ENCODE measurements at places on chromosomes 11 and 22. TPM values are rescaled to one million over a fixed set of nuclear protein-coding genes. Genes with fewer than 3 reads are reported as not detected.

FGF3 gene
- not detected for total RNA-seq

POU2F3 gene
- 74.1 TPM for total RNA-seq

LAYN gene
- 1.9 TPM for total RNA-seq

DNA sequence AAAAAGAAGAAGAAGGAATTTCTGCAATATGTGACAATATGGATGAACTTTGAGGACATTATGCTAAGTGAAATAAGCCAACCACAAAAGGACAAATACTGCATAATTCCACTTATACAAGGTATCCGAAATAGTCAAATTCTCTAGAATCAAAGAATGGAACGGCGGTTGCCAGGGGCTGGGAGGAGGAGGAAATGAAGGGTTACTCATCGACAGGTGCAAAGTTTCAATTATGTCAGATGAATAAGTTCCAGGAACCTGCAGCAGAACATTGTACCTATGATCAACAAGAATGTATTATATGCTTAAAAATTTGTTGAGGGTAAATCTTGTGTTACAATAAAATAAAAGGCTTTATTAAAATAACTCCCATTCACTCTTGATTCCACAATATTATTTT is 49.0 kb downstream of the SC5D start:
- no peak for DNase-seq

- DNase-seq, result no peak
Observed at GRCh38 chr11:44853666-44854065, 97.0 kb downstream of the TP53I11 start.

DNA sequence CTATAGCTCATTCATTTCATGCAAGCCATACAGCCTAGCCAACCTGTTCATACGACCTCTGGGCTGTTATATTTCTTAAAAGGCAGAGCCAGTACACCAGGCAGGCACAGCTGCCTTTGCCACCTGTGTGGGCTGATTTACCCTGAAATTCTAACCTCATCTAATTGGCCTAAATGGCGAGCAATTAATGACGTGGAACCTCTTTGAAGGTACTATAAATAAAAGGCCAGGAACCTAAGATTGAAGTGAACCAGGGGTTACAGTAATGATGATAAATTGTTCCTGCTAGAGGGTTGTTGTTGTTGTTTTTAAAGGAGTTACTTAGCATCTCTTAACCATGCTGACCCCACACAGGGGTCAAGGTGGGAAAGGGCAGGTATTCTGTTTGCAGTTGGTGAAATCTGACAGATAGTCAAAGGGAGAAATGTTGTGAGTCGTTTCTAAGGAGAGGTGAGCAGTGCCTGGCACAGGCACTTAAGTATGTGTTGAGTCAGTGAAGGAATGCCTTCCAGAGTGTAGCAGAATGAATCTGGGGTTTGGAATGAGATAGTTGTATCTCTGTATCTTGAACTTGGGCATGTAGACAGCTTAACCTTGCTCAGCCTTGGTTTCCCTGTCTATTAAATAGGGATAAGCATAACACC is 213.5 kb upstream of the NAV2 start:
- DNase-seq, result no peak

DNA sequence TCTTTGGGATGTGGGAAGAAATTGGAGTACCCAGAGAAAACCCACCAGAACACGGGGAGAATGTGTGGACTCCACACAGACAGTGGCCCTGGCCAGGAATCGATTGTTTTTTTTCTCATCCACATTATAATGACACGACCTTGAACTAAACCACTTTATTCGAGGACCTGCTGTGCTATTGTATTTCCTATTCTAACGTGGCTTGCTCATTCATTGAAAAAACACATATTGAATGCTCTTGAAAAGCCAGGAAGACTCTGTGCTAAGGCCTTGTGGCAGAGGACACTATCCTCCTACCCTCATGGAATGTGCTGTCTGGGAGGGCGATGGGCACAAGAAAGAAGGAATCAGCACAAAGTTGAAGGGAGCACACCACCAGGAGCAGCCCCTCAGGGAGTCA is 9.1 kb upstream of the SREBF2 start:
- DNase-seq, result no peak

GRCh38 chr11:126878913-126879482 is 121.6 kb downstream of the KIRREL3 start:
- DNase-seq, result no peak

GRCh38 chr11:73423506-73423905 is 47.3 kb downstream of the RELT start:
- DNase-seq, result no peak

DNA sequence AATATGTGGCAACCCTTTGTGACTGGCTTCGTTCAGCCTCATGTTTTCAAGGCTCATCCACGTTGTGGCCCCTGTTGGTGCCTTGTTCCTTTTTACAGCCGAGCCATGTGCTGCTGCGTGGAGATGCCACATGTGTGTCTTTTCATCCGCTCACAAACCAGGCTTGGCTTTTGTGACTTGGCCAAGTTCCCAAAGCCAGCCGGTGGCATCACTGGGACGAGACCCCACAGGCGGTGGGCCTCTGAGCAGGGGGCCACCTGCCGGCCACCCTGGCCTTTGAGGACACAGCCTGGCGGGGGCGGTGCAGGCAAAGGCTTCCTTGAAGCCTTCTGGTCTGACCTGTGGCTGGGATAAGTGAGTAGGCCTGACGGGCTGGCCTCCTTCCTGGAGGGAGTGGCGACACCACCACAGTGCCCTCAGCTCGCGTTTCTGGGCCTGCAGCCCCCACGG is 10.5 kb downstream of the GRK2 start:
- DNase-seq, result no peak

- DNase-seq, result no peak
Observed at GRCh38 chr11:95502522-95502921, 271.5 kb upstream of the SESN3 start.

GRCh38 chr11:22006901-22007300 is 186.0 kb upstream of the ANO5 start:
- DNase-seq, result no peak

GRCh38 chr11:1205987-1206331 is 16.9 kb upstream of the MUC5B start:
- DNase-seq, result peak; percentile 63

- no peak for DNase-seq
Observed at GRCh38 chr22:29641042-29641699, 37.7 kb downstream of the NF2 start.

DNA sequence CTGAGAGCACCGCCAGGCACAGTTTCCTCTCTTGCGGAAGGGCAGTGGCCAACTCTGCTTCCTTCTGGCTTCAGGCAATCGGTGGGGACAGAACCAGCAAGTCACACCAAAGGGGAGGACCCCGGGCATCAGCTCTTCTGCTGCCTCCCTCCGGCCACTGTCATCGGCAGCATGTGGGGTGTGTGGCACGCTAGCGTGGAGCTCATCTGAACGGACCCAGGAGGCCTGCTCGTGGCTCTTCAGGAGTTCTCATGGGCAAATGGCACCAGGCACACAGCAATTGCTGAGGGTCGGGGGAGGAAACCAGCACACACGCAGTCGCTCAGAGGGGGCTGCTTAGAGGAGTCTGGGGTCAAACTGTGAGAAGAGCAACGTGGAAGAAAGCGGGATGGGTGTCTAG is 26.9 kb downstream of the B3GAT1 start:
- no peak for DNase-seq
